ENCODE measurements at places on chromosomes 12 and 14.

DNA sequence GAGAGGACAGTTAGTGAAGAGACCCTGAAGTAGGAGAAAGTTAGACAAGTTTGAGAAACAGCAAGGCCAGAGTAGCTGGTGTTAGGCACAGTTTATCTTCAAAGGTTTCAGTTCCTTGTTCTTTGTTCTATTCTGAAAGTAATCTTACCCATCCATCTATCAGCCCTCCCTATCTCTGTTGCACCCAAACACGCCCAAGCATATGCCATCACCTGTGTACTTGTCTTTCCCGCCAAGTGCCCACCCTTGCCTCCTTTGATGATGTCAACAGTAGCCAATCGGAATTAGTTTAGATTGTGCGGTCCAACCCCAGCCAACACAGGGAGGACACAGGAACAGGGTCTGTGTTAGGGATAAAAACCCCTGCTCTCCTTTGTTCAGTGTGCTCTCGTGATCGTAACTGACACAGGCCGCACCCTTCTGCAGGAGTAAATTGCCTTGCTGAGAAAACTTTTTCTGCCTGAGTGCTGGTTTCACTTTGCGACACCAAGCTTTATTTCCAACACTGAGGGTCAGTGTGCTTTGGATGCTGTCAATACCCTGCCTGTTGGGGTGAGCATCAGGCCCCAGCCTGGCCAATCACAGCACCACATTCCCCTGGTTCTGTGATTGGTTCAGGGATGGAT lies 4.7 kb upstream of the TMEM229B start:
- DNase-seq: no peak

DNA sequence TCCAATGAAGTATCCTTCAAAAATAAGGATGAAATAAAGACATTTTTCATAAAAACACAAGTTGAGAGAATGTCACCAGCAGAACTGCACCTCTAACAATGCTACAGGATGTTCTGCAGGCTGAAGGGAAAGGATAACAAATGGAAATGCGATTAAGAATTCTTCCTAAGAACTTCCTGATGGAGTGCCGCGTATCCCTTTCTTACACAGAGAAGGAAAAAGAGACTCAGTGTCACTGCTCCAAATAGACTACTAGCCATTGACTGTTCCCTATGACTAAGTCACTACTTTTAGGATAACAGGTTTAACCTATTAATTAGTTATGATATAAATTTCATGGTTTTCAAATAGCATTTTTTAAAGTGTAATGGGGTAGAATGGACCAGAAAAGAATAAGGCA lies 3.2 kb downstream of the ANO2 start:
- no peak for DNase-seq

- DNase-seq: no peak
These were observed 60.2 kb downstream of the MDM2 start for GRCh38 chr12:68868043-68868790.

- no peak for DNase-seq
These were observed 97.6 kb downstream of the GARIN6 start for GRCh38 chr12:99745121-99745520.

- DNase-seq: no peak
These were observed 188.8 kb downstream of the EPS8 start for GRCh38 chr12:15600223-15600935.
